Smooth muscle cell of the umbilical artery (primary cell): ENCODE measurements at places on chromosomes 16 and 17. TPM values are rescaled to one million over a fixed set of nuclear protein-coding genes. Genes with fewer than 3 reads are reported as not detected.

The SLC6A2 gene
- total RNA-seq: not detected in 2 replicates

The TMIGD1 gene
- not detected in 2 replicates for total RNA-seq

The NETO2 gene
- total RNA-seq: 27.3 and 48.1 TPM in 2 replicates

The CFAP97D1 gene
- under 0.01 TPM in 1 of 2 replicates, not detected in the other for total RNA-seq

The MT4 gene
- not detected in 2 replicates for total RNA-seq

The KRTAP17-1 gene
- total RNA-seq: not detected in 2 replicates

The MAP2K6 gene
- total RNA-seq: 0.37 and 1.8 TPM in 2 replicates

The KRTAP1-5 gene
- total RNA-seq: 0.23 and 0.30 TPM in 2 replicates

The HOXB4 gene
- total RNA-seq: 1.2 and 1.8 TPM in 2 replicates

The CCT6B gene
- 0.51 and 1.2 TPM in 2 replicates for total RNA-seq

The RABEP2 gene
- total RNA-seq: 32.1 and 41.3 TPM in 2 replicates

The OR1G1 gene
- not detected in 2 replicates for total RNA-seq

The KRTAP9-7 gene
- total RNA-seq: not detected in 2 replicates

The RNU2-1 gene
- total RNA-seq: not detected in 2 replicates

The CLEC10A gene
- total RNA-seq: not detected in 2 replicates

The GPR179 gene
- total RNA-seq: under 0.01 and 0.14 TPM in 2 replicates

The TRIM16 gene
- 67.7 and 104 TPM in 2 replicates for total RNA-seq

The ABCA3 gene
- 1.5 and 5.3 TPM in 2 replicates for total RNA-seq

The SLFN14 gene
- total RNA-seq: not detected in 2 replicates

The PDXDC1 gene
- total RNA-seq: 121 and 140 TPM in 2 replicates

The SMTNL2 gene
- total RNA-seq: under 0.01 TPM in 1 of 2 replicates, not detected in the other
